Activated naive CD4-positive, alpha-beta T cell treated with anti-CD3 and anti-CD28 coated beads, Interleukin-2, amount 10 ng/mL, durations not matched to agents 7 days and 5 days (primary cell): ENCODE measurements at places on chromosomes 4 and X.
A peak's percentile ranks its signal among the peaks of the same experiment; 100 is the strongest.

GRCh38 chr4:119139311-119139710 lies 3.7 kb downstream of the MYOZ2 start:
- no peak for DNase-seq
- H3K36me3 ChIP-seq: no peaks in the 10 kb centered on the region
- no peak overlapping the region for H3K27ac ChIP-seq
- peaks cover 24% of the 10 kb centered on the region for H3K4me1 ChIP-seq

DNA sequence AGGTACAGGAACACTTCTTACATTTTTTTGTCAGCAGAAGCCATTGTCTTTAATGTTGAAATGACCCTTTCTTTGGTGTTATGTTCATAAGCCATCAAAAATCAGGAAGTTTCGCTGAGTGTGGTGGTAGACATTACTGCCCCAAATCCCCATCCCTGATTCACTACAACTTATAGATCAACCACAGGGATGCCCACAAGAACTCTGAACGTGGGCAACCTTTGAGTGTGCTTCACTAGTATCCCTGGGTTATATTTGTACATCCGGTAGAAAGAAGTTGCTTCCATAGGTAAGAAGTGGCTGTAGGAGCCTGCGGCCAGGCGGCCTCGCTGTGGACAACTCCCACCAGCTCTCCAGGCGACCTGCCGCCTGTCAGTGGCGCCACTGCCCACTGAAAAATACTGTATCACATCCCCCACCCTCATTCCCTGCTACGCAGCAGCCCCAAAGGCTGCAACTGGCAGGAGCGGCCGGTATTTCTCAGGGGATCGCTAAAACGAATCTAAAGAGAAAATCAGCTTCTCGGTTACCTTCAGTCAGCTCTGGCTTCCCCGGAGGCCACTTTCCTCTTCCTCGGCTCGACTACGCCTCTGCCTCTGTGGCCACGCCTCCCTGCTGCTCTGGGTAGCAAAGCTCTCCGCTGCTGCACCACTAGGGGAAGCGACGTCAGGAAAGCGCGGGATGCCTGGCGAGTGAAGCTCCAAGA lies 13.9 kb upstream of the ETDC start:
- H3K4me1 ChIP-seq: peaks cover 23% of the 10 kb centered on the region
- peak overlapping the region; percentile 83 for H3K4me3 ChIP-seq
- H3K36me3 ChIP-seq: peaks cover 24% of the 10 kb centered on the region
- H3K27ac ChIP-seq: peak overlapping the region; percentile 80

DNA sequence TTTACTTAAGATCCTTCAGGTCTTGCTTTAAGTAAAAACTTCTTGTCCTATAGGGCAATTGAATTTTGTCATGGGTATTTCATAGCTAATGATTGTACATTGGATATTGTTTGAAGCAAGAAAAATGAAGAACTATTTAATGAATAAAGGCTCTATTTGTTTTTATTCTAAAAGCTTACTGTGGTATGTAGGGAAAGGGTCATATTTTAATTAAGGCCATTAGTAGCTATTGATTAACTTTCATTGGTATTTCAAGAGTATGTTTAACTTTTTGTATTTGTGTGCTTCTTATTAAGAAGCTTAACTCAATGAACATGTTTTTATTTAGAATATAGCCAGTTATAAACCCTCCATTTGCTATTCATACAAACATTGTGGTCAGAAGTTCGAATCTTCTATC lies 1951.8 kb upstream of the ADGRL3 start:
- no peak for DNase-seq
- H3K4me1 ChIP-seq: no peaks in the 10 kb centered on the region
- no peaks in the 10 kb centered on the region for H3K36me3 ChIP-seq
- H3K27me3 ChIP-seq: no peaks in the 10 kb centered on the region
- no peak overlapping the region for H3K27ac ChIP-seq

- H3K4me3 ChIP-seq: no peak overlapping the region
- H3K27me3 ChIP-seq: no peaks in the 10 kb centered on the region
- DNase-seq: no peak
- no peaks in the 10 kb centered on the region for H3K4me1 ChIP-seq
Observed at GRCh38 chr4:48564151-48564550, 74.1 kb downstream of the ZAR1 start.

- no peak overlapping the region for H3K27ac ChIP-seq
- H3K27me3 ChIP-seq: peaks cover 28% of the 10 kb centered on the region
- no peaks in the 10 kb centered on the region for H3K36me3 ChIP-seq
- DNase-seq: no peak
- no peak overlapping the region for H3K4me3 ChIP-seq
Observed at GRCh38 chr4:153234885-153235284, 30.6 kb downstream of the TRIM2 start.

- no peak overlapping the region for H3K4me3 ChIP-seq
- H3K36me3 ChIP-seq: no peaks in the 10 kb centered on the region
- no peaks in the 10 kb centered on the region for H3K27me3 ChIP-seq
- no peak for DNase-seq
Observed at GRCh38 chr4:120777459-120777858, 145.1 kb downstream of the PRDM5 start.

DNA sequence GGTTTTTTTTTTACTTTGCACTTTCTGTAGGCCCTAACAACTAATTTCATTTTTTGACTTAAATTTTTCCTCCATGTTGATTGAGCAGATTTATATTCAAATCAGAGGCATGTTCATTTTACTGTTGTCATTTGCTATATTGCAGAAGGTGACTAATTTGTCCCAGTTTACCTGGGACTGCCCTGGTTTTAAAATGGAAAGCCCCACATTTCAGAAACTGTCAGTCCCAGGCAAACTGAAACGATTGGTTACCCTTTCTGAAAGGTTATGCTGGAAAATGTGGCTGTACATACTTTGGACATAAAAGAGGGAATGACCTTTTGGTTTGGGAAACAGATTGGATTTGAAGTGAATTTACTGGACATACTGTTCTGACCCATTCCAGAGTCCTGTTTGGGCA lies 160.0 kb downstream of the SPCS3 start:
- no peak overlapping the region for H3K4me3 ChIP-seq
- H3K27me3 ChIP-seq: no peaks in the 10 kb centered on the region
- H3K27ac ChIP-seq: no peak overlapping the region
- H3K4me1 ChIP-seq: no peaks in the 10 kb centered on the region
- no peaks in the 10 kb centered on the region for H3K36me3 ChIP-seq

- no peak overlapping the region for H3K4me3 ChIP-seq
- no peaks in the 10 kb centered on the region for H3K36me3 ChIP-seq
- H3K4me1 ChIP-seq: no peaks in the 10 kb centered on the region
- no peak for DNase-seq
Observed at GRCh38 chr4:55103224-55103623, 22.2 kb downstream of the KDR start.

- DNase-seq: no peak
- no peak overlapping the region for H3K4me3 ChIP-seq
- no peaks in the 10 kb centered on the region for H3K27me3 ChIP-seq
Observed at GRCh38 chrX:69094977-69095669, 70.1 kb downstream of the PJA1 start.

- H3K36me3 ChIP-seq: no peaks in the 10 kb centered on the region
- H3K4me3 ChIP-seq: no peak overlapping the region
- no peak for DNase-seq
- no peaks in the 10 kb centered on the region for H3K4me1 ChIP-seq
- H3K27me3 ChIP-seq: no peaks in the 10 kb centered on the region
Observed at GRCh38 chr4:179195887-179196286, 1753.7 kb upstream of the AGA start.

DNA sequence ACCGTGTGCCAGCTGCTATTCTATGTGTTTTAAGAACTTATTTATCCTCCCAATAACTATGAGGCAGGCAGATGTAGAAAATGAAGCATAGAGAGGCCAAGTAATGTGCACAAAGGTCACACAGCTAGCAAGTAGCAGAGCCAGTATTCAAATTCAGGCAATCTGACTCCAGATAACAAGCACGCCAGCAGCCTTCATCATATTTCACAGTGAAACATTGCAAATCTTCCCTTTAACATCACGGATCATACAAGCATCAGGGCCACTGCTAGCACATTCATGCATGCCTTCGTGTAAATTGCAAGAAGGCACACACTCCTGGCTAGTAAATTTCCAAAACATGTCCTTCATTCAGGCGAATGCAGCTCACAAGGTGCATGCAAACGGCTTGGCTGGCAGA lies 33.1 kb downstream of the MAOB start:
- no peak overlapping the region for H3K27ac ChIP-seq
- peaks cover 3% of the 10 kb centered on the region for H3K27me3 ChIP-seq
- H3K36me3 ChIP-seq: no peaks in the 10 kb centered on the region
- DNase-seq: no peak
- H3K4me1 ChIP-seq: no peaks in the 10 kb centered on the region

DNA sequence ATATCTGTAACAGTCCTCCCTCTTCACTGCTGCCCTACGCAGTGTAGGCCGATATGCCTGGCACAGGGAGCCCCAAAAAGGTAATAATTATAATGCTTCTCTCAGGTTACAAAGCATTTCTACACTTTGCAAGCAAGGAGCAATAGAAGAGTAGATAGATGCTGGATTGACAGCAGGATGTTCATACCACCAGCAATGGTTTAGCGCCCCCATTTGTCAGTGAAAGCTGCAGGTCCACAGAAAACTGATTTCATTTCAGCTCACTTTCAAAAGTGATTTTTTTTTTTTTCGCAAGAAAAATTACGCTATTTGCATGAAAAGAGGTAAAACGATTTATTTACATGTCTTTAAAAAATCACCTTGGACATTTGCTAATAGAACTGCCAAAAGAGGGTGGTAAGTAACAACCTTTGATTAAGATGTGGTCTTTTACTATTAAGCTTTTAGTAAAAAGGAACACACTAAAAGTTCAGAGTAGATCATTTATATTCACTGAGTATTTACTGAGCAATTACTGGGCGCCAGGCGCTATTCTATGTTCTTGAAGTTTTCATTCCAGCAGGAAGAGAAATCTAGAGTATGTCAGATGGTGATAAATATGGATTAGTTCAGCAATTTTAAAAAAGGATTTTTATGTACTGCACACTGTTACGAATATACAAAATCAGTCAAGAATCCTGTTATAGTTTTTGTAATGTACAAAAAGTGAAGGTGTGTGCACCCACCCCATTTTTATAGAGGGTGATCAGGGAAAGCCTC lies 34.4 kb downstream of the HPF1 start:
- no peak for DNase-seq
- H3K27ac ChIP-seq: no peak overlapping the region

- H3K27ac ChIP-seq: peak overlapping the region; percentile 90
- H3K36me3 ChIP-seq: peaks cover 17% of the 10 kb centered on the region
- peak; percentile 44 for DNase-seq
- H3K27me3 ChIP-seq: no peaks in the 10 kb centered on the region
Observed at GRCh38 chrX:150478496-150479492, 89.6 kb upstream of the MTM1 start.

DNA sequence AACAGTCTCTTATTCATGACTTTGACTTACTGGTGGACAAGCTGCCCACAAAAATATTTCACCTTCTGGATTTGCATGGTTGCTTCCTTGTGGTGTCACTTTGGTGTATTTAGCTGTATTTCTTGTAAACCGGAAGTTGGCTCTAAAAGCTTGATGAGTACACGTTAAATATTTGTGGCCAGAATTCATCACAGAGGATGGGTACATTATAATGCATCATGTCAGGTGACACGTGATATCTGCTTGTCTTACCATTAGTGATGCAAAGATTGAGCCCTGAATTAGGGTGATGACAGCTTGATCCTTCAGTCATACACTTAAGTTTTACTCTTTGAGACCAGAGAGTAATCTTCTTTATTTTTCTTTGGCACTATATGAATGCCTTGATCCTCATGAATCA lies 188.3 kb upstream of the RPS6KA3 start:
- DNase-seq: no peak
- no peak overlapping the region for H3K27ac ChIP-seq
- peaks cover 42% of the 10 kb centered on the region for H3K4me1 ChIP-seq
- no peaks in the 10 kb centered on the region for H3K27me3 ChIP-seq

DNA sequence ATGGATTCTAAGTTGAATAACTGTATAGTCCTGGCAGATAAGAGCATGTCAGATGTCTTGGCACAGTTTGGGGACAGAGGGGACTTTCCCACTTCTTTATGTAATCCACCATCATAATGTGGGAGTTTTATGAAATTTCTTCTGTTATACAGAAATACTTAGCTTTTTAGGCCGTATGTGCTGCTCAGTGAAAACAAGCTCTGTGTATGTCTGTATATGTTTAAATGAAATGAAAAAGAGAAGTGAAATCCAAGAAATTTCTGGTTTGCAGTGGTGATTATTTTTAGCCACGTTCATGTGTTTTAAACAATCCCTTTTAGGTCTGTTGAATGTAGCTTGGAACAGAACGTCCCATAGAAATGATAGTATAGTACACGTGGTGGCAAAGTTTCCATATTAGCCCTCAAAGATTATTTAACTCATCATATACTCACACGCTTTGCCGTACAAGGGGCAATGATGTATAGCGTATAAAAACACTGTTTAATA lies 41.0 kb downstream of the GAB1 start:
- no peaks in the 10 kb centered on the region for H3K36me3 ChIP-seq
- no peak overlapping the region for H3K4me3 ChIP-seq
- H3K27me3 ChIP-seq: no peaks in the 10 kb centered on the region
- no peak overlapping the region for H3K27ac ChIP-seq
- H3K4me1 ChIP-seq: no peaks in the 10 kb centered on the region
- DNase-seq: no peak

GRCh38 chr4:90137555-90137954 lies 10.4 kb downstream of the CCSER1 start:
- DNase-seq: no peak
- no peaks in the 10 kb centered on the region for H3K4me1 ChIP-seq
- no peak overlapping the region for H3K27ac ChIP-seq
- no peak overlapping the region for H3K4me3 ChIP-seq
- H3K27me3 ChIP-seq: no peaks in the 10 kb centered on the region
- no peaks in the 10 kb centered on the region for H3K36me3 ChIP-seq

GRCh38 chr4:13483768-13484121 lies 395 bp downstream of the RAB28 start:
- H3K27me3 ChIP-seq: peaks cover under 1% of the 10 kb centered on the region
- peak overlapping the region; percentile 82 for H3K4me3 ChIP-seq
- DNase-seq: peak; percentile 43
- peak overlapping the region; percentile 96 for H3K27ac ChIP-seq
- no peaks in the 10 kb centered on the region for H3K36me3 ChIP-seq
- H3K4me1 ChIP-seq: peaks cover 31% of the 10 kb centered on the region

DNA sequence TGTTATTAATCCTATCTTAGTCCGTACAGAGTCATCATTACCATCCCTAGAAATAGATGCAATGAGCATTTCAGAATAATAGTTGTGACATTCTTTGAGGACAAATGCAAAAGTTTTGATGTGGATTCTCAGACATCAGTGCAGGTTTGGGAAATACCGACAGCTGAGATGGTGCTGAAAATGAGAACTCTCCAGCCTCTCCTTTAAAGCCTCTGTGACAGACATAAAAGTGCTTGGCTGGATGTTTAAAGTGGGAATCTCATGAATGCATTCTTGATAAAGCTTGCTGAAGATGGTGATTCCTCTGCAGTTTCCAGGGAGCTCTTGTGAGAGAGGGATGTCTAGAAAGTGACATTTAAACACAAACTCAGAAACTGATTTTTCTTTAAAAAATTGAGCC lies 35.0 kb upstream of the SLC7A11 start:
- H3K27me3 ChIP-seq: no peaks in the 10 kb centered on the region
- no peaks in the 10 kb centered on the region for H3K36me3 ChIP-seq
- H3K4me1 ChIP-seq: no peaks in the 10 kb centered on the region
- no peak overlapping the region for H3K27ac ChIP-seq
- no peak for DNase-seq
